Activated CD8-positive, alpha-beta memory T cell treated with anti-CD3 and anti-CD28 coated beads, Interleukin-2, amount 50 U/mL, for 48 hours (primary cell): ENCODE measurements at places on chromosomes 3 and 15.

- DNase-seq = no peak
Observed at GRCh38 chr3:47003056-47003410, 23.6 kb downstream of the NBEAL2 start.

DNA sequence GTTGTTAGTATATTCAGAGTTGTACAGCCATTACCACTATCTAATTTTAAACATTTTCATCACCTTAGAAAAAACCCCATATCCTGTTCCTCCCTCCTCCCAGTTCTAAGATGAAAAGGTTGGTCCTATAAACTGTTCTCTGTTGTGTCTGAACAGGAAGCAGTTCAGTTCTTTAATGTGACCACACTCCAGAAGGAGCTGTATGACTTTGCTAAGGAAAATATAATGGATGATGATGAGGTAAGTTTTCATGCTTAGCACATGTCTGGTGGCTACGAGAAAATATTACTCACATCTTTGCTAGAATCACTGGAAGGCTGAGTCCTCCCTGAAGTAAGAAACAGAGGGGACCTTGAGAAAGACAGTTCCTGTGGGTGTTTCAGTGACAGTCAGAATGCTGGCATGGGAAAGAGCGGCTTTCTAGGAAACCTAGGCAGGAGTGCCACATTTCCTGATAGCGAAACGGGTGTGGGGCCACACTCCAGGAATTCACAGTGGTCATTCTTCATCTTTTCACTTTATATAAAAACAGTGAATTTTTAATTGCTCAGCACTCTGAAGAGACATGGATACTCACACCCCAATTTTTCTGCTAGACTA, 20.3 kb downstream of the CRTAP start:
- no peak for DNase-seq

GRCh38 chr3:58000306-58001085, 7.7 kb upstream of the FLNB start:
- no peak for DNase-seq

- no peak for DNase-seq
Observed at GRCh38 chr3:41243183-41243582, 43.9 kb downstream of the CTNNB1 start.

- DNase-seq = no peak
Observed at GRCh38 chr3:111769992-111770352, 89.1 kb upstream of the PHLDB2 start.

DNA sequence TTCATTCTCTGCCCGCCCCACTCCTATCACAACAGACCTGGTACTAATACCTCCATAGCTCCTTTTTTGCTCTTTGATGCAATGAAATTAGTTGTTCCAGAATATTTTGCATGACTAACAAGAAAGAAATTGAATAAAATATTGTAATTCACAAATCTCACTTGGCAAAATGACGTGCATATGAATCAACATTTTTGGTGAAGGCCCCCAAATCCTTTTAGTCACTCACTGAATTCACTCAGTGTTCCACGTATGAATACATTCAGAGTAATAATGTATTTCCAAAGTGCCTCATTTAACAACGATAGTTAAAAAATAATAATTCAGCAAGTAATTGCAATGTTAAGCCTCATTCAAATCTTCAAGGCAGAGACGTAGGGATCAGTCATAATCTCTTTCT, 148.6 kb upstream of the STRIT1 start:
- no peak for DNase-seq

- no peak for DNase-seq
Observed at GRCh38 chr15:43998607-43999006, 171.8 kb downstream of the WDR76 start.

DNA sequence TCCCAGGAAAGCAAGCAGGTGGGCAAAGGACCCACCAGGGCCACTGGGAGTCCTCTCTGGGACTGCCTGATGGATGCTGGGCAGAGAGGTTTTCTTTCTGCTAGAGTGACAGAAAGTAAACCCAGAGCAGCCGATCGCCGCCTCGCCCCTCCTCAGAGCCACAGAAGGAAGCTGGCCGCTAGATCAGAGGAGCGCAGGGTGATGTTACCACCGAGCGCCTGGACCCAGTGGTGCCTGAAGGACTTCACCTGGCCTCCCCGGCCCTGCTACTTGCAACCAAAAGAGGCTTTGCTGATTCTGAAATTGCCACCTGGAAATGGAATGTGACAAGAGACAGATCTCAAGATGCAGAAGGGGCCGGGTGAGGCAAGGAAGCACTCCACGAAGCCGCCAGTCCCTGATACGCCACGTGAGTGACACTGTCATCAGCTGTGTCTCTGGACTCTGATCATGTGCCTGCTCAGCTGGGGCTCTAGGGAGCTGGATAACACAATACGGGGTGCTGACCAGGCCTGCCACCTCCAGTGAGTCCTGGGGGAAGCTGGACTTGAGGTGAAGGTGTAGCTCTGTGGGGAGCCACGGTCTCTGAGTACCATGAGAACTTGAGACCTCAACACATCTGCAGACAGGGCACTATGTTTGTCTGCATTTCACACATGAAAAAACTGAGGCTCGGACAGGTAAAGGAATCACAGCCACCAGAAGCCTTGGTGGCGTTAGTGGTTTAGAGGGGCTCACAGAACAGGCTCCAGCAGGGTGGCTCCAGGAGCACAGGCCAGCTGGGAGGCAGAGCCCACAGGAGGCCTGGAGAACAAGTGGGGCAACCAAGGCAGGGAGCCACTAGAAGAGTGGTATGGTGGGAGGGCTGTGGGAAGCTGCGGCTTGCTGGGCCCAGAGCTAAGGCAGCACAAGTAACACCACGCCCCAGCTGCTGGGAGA, 137.9 kb upstream of the PRR20G start:
- DNase-seq = peak; percentile 39

DNA sequence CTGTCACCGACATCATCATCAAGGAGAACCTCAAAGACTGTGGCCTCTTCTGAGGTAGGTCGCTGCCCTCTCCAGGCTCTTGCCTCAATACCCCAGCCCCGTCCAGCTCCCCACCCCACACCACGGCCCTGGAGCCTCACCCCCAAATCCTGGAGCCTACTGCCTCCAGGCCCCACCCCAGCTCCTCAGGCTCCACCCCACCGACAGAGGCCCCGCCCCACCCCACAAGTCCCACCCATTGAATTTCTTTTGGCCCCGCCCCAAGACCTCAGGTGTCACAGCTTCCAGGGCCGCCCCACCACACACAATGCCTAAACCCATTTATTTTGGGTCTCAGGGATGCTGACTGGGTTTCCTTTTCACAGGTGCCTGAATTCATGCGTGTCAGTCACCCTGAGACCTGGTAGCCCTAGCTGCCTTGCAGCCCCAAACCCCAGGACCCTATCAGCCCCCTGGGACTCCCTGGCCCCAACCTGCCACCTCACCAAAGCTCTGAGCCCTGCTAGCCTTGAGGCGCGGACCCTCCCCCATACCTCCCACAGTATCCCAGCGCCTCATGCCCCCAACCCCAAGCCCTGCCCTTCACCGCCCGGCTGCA, 3.6 kb downstream of the GNAT1 start:
- peak; percentile 68 for DNase-seq

GRCh38 chr15:101027920-101028319, 108.8 kb downstream of the LRRK1 start:
- peak; percentile 8 for DNase-seq

- DNase-seq = no peak
Observed at GRCh38 chr15:92647467-92648163, 8.0 kb downstream of the FAM174B start.

GRCh38 chr15:62573876-62574275, 408.8 kb upstream of the C2CD4B start:
- no peak for DNase-seq

DNA sequence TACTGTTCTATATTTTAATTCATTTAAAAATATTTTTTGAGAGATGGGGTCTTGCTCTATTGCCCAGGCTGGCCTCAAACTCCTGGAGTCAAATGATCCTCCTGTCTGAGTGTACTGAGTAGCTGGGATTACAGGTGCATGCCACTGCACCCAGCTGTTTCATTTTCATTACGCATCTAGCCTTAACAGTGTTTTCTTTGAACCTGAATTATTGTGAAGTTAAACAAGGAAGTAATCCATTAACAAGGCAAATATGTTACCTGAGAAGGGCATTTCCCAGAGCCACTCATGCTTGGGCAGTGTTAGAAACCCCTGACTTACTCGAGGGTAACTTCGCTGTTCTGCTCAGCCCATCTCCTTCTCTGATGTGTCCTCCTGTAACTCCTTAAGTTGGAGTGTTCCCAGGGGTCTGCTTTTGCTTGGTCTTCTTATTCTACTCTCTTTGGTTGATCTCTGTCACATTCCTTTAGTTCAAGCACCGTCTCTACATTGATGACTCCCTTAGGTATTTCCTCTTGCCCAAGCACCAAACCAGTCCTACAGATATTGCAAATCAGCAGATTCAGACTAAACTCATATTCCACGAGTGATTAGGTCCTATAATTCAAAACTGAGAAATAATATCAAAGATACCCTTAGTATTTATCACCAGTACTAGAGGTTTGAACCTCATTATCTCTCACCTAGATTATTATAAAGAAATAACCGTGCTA, 107.9 kb downstream of the STAC start:
- DNase-seq = no peak

- no peak for DNase-seq
Observed at GRCh38 chr15:63200464-63201249, 11.3 kb downstream of the RAB8B start.

- DNase-seq = no peak
Observed at GRCh38 chr15:45729141-45729540, 94.3 kb downstream of the SQOR start.

- DNase-seq = no peak
Observed at GRCh38 chr3:41726891-41727290, 235.0 kb downstream of the ULK4 start.

- DNase-seq = no peak
Observed at GRCh38 chr3:154819491-154819890, 260.6 kb upstream of the MME start.

- DNase-seq = no peak
Observed at GRCh38 chr15:63913336-63913735, 79.6 kb upstream of the HERC1 start.

GRCh38 chr15:78351539-78351938, 11.4 kb downstream of the CRABP1 start:
- DNase-seq = no peak

GRCh38 chr15:52658955-52659354, 20.2 kb downstream of the ATOSA start:
- DNase-seq = no peak

DNA sequence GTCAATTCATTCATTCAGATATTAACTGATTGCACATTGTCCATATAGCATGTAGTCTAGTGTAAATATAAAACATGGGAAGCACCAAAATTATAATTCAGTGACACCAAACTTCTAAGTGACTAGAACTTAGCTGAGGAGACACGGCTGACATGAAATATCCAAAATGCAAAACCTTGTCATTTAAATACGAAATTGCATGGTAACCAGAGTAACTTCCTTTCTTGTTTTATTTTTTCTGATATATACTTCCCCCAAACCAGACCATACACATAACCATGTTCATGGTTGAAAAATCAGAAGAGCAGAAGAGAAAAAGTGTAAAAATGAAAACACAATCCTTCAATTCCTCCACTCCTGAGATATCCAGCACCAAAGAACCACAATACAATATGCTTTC, 38.0 kb downstream of the CBLB start:
- no peak for DNase-seq

DNA sequence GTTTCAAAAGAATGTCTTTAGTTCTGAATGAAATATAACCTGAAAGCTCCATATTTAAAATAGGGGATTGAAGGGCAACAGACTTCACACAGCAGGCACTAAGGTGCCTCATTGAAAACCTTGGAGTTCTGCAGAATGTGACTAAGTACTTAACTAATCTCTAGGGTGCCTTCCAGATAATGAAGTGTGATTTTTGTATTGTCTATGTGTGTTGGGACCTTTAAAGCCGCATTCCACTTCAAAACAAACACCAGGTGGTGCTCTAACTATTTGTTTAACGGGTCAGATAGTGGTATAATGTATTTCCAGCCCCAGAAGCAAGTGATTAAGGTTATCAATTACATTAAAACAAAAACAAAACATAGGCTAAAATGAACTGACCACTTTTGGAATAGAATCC, 28.0 kb downstream of the TFG start:
- no peak for DNase-seq

DNA sequence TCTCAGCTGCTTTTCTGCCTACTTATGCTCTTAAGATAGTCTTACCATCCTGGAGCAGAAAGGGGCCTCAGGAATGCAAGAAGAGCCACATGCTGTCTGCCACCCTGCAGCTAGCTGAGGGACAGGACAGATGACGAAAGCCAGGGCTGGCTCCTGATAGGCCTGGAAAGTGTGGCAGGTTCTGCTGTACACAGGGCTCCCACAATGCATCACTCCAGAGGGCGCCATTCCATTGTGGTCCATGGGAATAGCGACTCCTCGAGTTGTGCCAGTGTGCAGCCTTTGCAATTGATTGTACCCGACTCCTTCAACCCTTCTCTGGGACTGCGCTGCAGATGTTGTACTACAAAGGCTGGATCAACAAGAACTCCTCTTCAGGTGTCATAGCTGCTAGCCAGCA, 11.2 kb downstream of the ACAN start:
- no peak for DNase-seq

DNA sequence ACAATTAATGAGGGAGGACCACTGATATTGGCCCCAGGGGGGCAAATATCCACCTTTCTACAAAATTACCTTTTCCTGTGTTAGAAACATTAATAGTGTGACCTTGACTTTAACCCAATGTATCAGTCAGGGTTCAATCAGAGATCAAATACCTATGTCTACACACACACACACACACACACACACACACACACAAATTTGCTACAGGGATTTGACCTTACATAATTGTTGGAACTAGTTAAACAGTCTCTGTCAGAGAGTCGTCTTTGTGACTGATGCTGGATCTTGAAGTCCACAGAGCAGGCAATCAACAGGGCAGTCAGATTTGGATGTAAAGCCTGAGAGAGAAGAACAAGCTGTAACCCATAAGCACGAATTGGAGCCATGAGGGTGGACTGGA, 32.5 kb downstream of the TM4SF4 start:
- no peak for DNase-seq

- no peak for DNase-seq
Observed at GRCh38 chr3:113895964-113896363, 51.8 kb upstream of the ZDHHC23 start.

- DNase-seq = no peak
Observed at GRCh38 chr3:17052363-17052762, 167.6 kb downstream of the PLCL2 start.

DNA sequence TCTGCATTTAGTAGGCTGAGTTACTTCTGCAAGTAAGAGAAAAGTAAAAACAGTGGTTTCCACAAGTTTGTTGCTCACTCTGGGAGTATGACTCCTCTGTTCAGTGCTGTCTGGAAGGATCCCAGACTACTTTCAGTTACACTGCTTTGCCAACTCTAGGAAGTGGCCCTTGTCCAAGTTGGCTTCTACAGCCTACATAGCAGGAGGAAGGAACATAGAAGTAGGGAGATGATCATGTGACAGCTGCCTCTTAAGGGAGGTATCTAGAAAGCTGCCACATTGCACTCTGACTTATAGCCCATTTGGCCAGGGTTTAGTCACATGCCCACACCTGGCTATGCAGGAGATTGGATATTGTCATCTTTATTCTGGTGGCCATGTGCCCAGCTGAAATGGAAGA, 298.1 kb downstream of the NSUN3 start:
- no peak for DNase-seq

DNA sequence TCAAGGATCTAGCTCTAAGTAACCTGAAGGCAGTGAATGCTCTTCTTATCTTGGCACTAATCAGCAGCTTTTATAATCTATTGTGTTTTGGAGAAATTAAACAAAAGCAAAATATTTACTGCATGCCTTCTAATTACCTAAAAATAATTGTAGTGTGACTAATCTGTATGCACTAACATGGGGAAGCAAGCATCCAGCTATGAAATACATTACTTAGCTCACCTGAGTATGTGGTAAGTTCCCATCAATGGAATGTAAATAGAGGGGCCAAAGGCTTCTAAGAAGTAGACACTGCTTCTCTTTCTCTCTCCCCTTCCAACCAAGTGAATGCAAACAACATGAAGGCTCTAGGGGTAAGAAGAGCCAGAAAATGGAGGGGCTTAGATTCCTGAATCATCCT, 165.6 kb downstream of the STAG1 start:
- no peak for DNase-seq
